ENCODE measurements at places on chromosomes 7 and 10.
A peak's percentile ranks its signal among the peaks of the same experiment; 100 is the strongest.

- no peak for DNase-seq
Measured at GRCh38 chr10:48467669-48468068, 137.2 kb downstream of the ARHGAP22 start.

GRCh38 chr7:151395036-151395367 is 14.8 kb downstream of the WDR86 start:
- no peak for DNase-seq

- no peak for DNase-seq
Measured at GRCh38 chr10:132844069-132844809, 58.3 kb upstream of the NKX6-2 start.

- no peak for DNase-seq
Measured at GRCh38 chr10:97911217-97911616, 61.6 kb downstream of the GOLGA7B start.

DNA sequence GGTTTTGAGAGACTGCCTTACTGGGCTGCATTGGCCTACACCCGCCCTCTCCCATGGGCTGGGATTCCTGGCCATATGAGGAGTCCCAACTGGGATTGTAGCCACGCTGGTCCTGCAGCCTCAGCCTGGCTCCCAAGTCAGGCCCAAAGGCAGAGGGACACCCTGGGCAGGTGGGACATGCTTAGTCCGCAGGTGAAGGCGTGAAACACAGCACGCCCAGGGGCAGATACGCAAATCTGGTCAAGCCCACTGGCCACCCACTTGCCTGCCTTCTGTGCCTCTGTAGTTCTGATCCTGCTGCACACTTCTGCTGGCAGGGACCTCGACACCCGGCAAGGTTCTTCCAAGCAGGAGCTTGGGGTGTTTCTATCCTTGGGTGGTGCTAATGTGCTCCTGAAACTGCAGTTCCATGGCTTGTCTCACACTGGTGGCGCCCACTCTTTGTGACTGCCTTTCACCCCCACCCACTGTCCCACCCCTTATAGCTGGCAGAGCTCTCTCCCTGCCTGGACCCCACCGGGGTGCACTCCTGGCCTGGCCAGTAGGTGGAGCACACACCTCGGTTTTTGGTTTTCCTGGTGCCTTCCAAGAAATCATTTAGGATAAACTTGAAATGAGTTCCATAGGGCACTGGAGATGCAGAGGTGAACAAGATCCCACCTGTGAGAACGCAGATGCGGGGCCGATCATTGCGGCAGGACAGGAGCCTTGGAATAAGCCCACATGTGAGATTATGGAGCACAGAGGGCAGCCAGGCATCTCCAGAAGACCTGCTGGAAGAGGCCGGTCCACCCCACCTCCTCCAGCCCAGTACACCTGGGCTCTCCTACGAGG is 47.9 kb downstream of the MKI67 start:
- no peak for DNase-seq

GRCh38 chr10:78973901-78974616 is 94.7 kb upstream of the ZMIZ1 start:
- peak; percentile 89 for DNase-seq

- DNase-seq: no peak
Measured at GRCh38 chr7:20831451-20831850, 44.8 kb upstream of the SP8 start.

DNA sequence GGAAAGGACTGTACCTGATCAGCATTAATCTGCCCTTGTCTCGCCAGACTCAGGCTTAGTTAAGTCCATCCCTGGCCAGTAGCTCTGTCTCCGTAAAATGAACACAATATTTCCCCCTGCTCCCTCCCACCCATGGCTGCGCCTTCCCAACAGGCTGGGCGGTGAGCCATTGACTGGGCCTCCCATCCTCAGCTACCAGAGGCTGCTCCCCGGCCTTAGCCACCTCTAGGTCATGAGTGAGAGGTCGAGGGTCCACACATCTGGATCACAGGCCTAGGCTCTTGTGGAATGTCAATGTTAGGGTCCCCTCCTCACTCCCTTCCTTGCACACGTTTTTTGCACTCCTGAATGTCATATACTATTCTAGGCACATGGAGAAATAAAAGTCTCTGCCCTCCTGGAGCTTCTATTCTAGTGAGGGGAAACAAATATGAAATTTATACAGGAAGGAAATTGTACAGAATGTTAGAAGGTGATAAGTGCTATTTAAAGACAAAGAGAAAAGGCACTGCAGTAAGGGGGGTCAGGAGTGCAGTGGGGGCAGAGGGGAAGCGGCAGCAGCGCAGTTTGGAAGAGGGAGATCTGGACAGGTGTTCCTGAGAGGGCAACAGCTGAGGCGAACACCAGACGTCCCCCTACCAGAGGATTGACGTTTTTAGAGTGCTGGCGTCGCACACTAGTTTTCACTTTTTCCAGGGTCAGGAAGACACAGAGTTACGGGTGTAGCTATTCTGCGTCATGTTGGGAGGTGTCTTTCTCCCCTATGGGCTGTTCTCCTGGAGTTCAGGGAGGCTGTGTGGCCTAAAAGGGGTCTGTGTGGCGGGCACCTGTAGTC is 17.2 kb upstream of the EIF5AL1 start:
- no peak for DNase-seq

DNA sequence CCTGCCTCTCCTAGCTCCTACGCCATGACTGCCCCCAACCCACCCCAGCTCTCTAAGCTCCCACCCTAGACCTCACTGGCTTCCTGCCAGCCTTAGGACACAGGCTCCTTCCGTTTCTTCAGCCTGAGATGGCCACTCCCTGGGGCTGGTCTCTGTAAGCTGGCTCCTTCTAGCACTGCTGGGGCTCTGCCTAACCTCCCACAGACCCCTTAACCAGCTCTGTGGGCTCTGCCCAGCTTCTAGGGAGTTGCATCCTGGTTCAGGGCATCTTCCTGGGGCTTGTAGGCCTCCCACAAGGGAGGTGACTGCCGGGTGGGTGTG is 478.6 kb upstream of the KLF6 start:
- DNase-seq: no peak

GRCh38 chr7:150784954-150785353 is 15.2 kb downstream of the TMEM176B start:
- DNase-seq: no peak

GRCh38 chr10:114694752-114695151 is 36.7 kb upstream of the ABLIM1 start:
- DNase-seq: no peak

Data from putamen (tissue), 1 donor.